Activated CD4-positive, CD25-positive, alpha-beta regulatory T cell (primary cell): ENCODE measurements at places on chromosomes 1 and 21.

GRCh38 chr1:39590546-39590945 lies 14.0 kb upstream of the PABPC4 start:
- no peak for DNase-seq

DNA sequence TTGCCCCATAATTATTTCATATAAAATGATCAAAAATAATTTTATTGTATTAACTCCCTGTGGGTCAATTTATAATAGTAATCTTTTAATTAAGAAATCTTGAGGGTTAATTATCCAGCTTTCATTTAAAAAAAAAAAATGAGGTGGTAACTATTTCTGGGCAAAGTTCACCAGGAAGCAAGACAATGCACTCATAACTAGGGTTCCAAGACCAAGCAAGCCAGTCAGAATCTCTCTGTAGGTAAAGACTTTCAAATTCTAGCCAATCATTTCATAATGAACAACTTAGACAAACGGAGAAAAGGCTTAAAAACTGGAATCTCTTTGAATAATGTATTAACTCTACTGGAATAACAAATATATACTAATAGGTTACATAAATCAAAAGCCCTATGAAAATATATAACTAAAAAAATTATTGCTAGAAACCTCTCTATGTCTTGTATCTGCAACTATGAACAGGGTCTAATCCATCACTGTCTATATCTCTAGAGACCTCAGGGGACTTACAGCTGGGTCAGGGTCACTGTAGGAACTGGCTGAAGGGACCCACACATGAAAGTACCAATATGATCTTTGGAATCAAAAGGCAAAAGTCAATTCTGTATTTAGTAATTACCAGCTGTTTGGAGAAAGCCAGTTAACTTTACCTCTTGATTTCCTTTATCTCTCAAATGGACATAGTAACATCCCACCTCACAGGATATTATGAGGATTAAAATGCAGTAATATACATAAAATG lies 43.3 kb downstream of the APP start:
- no peak for DNase-seq

- no peak for DNase-seq
These were observed 368.2 kb downstream of the CAMTA1 start for GRCh38 chr1:7153464-7153863.

DNA sequence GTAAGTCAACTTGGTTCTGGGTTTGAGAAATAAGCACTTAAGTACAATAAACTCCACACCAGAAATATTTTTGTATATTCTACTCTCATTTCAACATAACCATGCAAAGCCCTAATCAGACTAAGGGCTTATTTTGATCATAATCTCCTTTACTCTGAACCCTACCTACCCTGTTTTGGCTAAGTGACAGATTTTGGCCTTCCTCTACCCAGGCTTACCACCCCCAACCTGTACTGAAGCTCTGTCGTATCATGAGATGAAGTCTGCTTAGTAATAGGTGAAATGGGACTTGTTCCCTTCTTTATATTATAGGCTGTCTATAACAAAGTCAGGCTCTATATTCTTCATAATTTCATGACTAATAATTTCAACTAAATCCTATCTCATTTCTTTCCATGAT lies 135.5 kb downstream of the RERE start:
- DNase-seq: no peak

DNA sequence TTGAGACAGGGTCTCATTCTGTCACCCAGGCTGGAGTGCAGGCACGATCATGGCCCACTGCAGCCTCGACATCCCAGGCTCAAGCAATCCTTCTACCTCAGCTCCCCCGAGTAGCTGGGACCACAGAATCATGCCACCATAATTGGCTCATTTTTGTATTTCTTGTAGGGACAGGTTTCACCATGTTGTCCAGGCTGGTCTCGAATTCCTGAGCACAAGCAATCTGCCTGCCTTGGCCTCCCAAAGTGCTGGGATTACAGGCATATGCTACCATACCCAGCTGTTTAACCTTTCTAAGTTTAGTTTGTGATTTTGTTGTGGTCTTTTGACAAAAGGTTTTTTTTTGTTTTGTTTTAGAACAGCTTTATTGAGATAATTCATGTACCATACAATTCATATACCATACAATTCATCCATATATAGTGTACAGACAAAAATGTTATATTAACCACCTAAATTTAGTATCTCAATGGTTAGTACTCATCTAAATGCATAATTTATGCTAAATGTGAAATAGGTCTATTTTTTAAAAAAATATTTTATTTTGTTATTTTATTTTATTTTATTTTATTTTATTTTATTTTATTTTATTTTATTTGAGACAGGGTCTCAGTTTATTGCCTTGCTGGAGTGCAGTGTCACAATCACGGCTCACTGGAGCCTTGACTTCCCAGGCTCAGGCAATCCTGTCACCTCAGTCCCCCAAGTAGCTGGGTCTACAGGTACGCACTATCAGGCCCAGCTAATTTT lies 8.9 kb downstream of the ZMPSTE24 start:
- no peak for DNase-seq

GRCh38 chr1:89546082-89546889 lies 21.7 kb downstream of the LRRC8B start:
- no peak for DNase-seq
